ENCODE measurements at places on chromosomes 5 and 9.

DNA sequence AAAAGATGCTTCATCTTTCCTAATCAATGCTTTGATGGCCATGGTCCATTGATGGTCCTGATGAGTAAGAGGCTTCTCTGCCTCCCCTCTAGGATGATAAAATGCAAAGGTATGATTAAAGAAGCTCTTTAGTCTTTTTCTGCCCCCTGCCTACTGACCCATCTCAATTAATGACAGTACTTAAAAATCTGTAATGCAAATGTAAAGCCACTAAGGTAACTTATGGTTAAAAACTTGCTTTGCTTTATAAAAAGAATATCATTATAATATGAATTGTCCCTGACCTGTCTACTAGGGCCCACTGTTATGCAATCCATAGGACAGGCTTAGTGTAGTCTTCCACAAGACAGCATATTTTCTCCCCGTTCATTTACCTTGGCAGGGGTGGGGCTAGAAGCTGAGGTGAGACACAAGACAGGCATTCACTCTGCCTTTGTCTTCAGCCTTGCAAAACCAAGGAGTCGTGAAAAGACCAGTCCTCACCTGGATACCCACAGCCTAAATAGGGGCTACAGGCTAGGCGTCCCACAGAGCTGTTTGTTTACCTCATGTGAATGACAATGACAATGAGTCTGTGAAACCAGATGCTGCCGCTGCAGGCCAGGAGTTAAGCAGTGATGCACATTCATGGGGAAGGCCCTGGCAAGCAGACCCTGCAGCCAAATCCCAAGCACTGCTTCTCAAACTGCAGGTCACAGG lies 60.4 kb downstream of the BNC2 start:
- no peak for DNase-seq

GRCh38 chr9:97412626-97413385 lies 910 bp downstream of the TDRD7 start:
- no peak for DNase-seq

DNA sequence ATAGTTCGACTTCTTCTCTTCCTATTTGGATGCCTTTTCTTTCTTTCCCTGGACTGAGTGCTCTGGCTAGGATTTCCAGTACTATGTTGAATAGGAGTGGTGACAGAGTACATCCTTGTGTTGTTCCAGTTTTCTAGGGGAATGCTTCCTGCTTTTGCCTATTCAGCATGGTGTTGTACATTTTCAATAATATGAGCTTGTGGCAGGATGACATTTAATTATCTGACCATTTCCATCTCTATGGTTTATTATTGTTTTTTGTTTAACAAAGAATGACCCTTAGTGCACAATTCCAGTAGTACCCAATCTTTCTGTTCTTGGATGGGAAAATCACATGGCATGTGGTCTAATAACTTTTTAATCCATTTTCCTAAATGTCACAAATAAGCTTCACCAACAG lies 135.6 kb upstream of the SLC12A2 start:
- DNase-seq, result no peak

GRCh38 chr5:116964438-116964837 lies 389.8 kb upstream of the SEMA6A start:
- DNase-seq, result no peak

DNA sequence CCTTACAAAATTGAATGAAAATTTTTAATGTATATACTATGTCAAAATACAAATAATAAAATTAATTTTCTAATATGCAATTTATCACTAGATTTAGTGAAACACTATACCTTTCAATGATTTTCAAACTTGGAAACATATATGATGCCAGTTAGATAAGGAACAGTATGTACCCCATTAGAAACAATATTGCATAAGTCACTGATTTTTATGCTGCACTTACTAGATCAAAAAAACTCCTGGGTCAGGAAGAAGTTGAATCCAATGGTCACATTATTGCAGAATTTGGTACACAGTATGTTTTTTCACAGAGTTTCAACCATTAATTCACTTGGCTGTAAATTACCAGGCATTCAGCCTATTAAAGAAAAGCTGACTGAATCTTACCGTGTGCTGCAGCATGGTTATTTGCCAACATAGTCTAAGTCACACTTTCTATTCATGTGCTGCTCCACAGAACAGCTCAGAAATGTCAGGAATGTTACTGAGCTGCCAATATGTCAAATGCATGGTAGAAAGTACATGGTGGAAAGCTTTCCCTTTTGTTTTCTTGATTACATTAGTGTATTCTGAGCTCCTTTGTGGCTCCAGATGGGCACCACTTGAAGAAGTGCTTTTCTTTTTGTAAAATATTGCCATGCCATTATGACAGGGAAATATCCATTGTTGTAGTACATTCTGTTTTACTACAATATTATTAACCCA lies 9.9 kb upstream of the PRR16 start:
- no peak for DNase-seq

DNA sequence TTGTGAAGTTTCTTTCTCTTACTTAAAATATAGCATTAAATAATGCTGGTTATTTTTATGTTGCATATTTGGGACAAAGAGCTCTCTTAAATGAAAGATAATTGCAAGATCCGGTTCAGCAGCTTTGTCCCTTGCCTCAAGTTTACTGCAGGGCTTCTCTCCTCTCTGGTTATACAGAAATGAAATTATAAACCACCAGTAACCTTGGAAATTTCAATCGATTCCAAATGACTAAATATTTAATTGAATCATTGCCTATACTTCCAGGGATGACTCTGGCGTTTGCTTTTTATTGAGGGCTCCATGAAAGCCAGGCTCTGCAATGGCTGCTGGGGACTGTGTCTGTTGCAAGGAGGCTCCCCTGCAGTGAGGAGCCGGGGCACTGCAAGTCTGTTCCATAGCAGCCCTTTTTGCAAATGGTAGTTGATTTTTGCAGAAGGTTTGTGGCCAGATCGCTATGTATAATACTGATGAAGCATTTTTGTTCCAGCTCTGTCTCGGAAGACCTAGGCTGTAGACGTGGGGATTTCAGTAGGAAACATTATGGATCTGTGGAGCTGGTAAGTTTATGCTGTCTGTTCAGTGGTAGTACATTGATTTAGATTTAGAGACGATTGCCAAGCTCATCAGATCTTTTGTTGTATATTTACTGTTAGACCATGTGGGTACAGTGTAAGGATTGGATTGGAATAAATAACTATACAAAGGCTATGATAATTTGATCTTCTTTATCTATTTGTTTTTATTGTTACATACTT lies at the start of gene GARNL3:
Gene GARNL3 (plus strand): TSS at position 313 of the 758 bp plus-strand sequence. CDS start 104 bp downstream, at position 417.
- DNase-seq, result no peak

- no peak for DNase-seq
These were observed 50.0 kb upstream of the GOLPH3 start for GRCh38 chr5:32223972-32224609.

- no peak for DNase-seq
These were observed 105.2 kb downstream of the TRIM32 start for GRCh38 chr9:116792271-116792670.

- peak; percentile 68 for DNase-seq
These were observed 26.1 kb upstream of the CSF1R start for GRCh38 chr5:150112201-150113046.

DNA sequence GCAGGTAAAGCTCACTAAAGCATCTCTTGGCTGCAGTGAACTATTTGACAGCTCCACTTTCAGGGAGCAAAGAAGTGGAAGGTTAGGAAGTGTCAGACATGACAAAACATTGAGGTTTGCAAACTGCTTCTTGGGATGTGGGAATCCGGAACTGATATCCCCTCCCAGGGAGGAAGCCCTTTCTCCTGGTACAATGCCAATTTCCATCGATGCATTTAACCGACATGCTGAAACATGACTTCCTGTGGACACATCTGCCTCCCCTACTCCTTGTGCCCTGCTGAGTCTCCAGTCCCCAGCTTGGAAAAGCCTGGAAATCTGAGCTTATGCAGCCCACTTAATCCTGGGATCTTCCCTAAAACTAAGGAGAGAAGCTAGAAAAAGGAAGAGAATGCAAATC lies 323.1 kb upstream of the DAP start:
- DNase-seq, result no peak

DNA sequence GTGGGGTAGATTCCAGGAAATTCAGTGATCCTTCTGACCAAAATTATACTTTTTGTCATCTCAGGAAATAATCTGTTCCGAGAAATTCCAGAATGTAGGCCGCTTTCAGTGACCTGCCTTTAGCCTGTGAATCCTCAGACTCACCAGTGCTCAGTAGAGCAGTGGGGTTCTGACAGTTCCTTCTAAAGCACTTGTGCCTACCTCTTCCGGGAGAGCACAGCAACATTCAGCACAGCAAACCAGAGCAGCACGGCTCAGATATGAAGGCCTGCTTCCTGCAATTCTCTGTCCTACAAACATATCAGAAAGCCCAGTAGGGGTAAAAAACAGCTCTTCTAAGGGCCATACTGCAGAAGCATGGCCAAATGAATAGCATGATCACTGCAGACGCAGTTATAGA lies 15.0 kb downstream of the FANCC start:
- no peak for DNase-seq

DNA sequence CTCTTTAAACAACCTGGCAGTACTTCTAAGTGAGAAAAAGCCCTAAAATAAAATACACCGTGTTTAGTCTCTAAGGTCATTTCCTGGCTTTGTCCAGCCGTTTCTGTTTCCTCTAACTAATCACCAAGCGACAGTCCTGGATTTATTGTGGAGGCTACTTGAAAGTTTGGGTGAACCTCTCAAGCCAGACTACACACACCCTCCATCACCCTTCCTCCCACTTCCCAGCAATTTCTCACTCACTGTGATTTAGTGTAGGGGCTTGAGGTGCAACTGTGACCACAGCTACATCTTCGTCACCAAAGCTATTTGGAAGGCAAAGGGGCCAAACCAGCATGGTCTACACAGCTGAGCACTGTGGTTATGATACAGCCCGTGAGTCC lies 240.0 kb upstream of the SLC24A2 start:
- DNase-seq, result no peak

- DNase-seq, result no peak
These were observed 9.1 kb downstream of the LRRC70 start for GRCh38 chr5:62587737-62588136.

- DNase-seq, result no peak
These were observed 198.6 kb upstream of the DAB2 start for GRCh38 chr5:39623291-39623865.

DNA sequence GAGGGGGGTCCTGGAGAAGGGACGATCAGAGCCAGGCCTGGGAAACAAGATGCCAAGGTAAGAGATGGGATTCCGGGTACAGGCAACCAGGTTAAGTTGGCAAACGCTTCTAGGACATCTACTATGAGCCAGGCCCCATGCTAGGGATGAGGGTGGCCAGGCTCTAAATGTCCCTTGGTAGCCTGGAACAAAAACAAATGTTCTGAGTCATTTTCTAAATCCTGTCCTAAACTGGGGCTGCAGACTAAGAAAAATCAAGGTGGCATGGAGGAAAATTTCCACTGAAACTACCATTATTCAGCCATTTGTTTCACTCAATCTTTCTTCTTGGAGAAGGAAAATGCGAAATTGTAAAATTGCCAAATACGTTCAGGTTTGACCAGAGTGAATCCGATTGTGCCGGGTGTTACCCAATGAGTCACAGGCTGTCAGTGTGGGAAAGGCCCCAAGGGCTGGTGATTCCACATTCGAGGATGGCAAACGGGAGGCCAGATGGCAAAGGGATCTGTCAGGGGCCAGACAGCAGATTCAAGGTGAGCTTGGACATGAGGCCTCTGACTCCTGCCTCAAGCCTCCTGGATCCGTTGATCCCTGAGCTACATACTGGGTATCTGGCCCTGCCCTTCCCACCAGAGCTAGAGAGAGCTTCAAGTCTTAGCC lies 57.6 kb downstream of the PAX5 start:
- DNase-seq, result no peak

DNA sequence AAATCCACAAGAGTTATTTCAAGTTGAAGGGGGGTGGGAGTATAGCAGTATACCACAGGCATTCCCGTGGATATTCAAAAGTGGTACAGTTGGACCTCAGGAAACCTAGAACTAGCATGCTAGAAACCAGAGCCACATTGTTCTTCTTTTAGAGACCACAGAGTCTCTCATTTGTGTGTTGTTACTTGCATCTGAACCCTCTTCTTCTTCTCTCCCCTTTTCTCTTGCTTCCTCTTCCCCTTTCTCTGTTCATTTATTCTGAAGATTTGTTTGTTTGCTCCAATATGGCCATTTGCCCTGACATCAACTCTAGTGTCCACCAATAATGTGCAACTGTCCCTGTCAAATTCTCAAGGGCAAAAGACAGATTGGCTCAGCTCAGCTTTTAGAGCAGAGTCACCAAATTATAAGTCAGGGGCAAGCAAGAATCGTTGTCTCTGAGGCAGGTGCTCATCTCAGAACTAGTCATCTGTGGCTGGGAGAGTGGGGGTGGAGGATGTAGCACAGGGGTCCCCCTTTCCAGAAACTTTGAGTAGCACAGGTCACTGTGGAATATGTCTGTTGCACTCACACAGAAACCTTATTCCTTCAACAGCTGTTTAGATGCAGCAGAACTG lies 321.1 kb downstream of the ARRDC3 start:
- DNase-seq, result no peak

- no peak for DNase-seq
These were observed 535 bp downstream of the DOLPP1 start for GRCh38 chr9:129081388-129081904.

DNA sequence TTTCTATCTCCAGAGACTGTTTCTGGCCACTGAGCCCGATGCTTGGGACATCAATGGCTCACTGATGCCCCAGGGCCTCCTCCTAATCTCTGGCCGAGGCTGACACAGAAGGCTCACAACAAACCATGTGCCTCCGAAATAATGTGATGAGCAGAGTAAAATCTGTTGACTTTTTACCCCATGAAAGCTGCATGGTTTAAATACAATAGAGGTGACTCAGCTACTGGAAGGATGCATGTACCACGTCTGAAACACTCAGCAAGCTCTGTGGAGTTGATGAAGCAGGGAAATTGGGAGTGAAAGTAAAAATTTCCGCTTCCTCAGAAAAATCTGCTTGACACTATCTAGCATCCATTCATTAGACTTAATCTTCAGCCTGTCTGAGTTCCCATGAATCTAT lies 111.1 kb upstream of the EQTN start:
- no peak for DNase-seq

DNA sequence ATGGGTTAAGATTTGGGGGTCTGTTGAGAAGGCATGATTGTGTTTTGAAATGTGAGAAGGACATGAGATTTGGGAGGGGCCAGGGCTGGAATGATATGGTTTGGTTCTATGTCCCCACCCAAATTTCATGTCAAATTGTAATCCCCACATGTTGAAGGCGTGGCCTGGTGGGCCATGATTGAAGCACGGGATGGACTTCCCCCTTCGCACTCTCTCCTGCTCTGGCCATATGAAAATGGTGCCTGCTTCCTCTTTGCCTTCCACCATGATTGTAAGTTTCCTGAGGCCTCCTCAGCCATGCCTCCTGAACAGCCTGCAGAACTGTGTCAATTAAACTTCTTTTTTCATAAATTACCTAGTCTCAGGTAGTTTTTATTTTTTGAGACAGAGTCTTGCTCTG lies 14.7 kb upstream of the NOTCH1 start:
- DNase-seq, result no peak

- DNase-seq, result no peak
These were observed 64.1 kb downstream of the PLAC8L1 start for GRCh38 chr5:146041180-146041789.

Measured in brain pericyte (primary cell).